ENCODE measurements at places on chromosomes 16 and 17.

DNA sequence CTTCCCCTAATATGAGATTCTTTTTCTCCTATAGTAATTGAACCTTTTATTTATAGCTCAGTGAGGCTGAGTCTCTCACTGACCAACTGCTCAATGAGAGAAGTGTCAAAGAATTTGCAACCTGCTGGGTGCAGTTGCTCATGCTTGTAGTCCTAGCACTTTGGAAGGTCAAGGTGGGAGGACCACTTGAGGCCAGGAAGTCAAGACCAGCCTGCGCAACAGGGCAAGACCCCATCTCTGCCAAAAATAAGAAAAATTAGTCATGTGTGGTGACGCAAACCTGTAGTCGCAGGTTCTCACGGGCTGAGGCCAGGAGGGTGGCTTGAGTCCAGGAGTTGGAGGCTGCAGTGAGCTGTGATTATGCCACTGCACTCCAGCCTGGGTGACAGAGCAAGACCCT lies 30.9 kb upstream of the CRYBA1 start:
- peak; percentile 45 for DNase-seq

- DNase-seq: no peak
These were observed 126.6 kb downstream of the RPTOR start for GRCh38 chr17:80671039-80671824.

DNA sequence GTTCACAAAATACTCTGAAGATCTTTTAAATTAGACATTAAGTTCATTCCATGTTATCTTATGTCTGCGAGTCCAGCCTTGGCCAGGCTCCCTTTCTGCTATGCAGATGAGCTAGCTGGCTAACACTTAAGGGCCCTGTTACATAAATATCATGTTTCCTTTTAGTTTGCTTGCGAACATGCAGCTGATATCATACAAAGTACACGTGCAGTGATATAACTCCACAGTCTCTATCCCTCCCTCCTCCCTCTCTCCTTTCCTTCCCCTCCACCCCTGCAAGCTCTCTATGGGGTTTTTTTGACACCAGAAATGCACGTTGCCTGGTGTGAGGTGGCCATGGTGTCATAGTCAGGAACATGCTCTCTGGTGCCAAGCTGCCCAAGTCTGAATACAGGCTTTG lies 46.1 kb downstream of the ARHGAP17 start:
- no peak for DNase-seq

DNA sequence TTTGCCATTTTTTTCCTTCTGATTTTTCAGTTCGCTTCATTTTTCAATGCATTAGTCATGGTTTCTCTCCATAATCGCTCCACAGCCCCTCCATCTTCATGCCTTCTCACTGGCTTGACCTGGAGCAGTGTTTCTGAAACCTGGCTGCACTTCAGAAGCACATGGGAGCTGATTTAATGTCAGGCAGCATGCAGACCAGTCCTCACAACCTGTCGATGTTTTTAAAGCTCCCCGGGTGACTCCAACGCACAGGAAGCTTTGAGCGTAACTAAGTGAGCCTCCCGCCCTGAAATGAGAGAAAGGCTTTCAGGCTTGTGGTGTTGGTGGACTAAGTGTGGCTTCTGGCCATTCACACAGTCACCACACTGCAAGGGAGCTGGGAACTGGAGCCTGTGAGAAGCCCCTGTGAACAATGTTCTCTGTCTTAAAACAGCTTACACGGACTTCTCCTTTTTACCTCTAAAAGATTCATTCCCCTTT lies 16.8 kb upstream of the DRG2 start:
- DNase-seq: peak; percentile 15

DNA sequence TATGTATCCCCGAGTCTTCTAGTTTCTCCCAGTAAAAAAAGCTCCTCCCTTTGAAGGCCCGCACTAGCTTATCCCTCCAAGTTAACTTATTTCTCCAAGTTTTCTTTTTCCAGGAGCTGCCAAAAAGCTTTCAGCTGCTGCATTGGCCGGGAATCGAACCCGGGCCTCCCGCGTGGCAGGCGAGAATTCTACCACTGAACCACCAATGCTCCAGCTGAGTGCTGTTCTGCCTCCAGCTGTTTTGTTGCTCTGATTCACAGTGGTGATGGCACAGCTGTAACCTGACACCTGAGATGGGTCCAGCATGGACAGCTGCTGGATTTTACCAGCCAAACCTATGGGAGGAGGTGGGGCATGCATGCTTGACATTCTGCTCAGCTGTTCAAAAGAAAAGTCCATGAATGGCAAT lies 22.1 kb downstream of the VAC14 start:
- peak; percentile 78 for DNase-seq

DNA sequence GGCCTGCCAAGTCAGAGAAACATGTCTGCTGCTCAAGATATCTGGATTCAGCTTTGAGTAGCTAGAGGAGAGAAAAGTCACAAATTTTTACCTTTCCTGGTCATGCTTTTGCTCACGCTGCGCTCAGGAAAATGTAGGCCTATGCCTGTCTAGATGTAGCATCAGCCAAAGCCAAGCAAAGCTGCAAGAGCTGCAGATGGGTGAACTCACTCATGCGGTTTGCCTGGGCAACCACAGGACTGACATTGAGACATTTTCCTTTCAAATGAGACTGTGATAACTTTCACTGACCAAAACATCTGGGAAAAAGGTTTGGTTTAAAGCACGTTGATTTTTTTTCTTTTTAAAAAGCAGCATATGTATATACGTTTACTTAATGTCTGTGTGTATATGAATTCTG lies 34.0 kb upstream of the NAGLU start:
- DNase-seq: no peak

GRCh38 chr16:27222249-27223225 lies 19.2 kb downstream of the KDM8 start:
- peak; percentile 99 for DNase-seq

- DNase-seq: no peak
These were observed 4.1 kb upstream of the SLFN5 start for GRCh38 chr17:35238821-35239220.

GRCh38 chr17:6753006-6753445 lies 2.8 kb upstream of the XAF1 start:
- DNase-seq: peak; percentile 49

DNA sequence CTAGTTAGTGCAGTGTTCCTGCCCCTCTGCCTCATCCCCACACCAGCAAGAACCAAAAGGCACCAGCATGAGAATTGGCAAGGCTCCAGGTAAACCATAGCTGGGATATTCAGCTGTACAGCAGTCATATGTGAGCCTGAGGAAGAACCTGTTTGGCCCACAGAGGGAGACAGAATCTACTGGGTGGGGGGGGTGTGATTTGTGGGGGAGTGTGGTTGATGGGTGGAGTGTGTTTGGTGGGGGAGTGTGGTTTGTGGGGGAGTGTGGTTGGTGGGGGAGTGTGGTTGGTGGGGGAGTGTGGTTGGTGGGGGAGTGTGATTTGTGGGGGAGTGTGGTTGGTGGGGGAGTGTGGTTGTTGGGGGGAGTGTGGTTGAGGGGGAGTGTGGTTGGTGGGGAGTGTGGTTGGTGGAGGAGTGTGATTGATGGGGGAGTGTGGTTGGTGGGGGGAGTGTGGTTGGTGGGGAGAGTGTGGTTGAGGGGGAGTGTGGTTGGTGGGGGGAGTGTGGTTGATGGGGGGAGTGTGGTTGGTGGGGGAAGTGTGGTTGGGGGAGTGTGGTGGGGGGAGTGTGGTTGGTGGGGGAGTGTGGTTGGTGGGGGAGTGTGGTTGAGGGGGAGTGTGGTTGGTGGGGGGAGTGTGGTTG lies 19.5 kb downstream of the MINK1 start:
- DNase-seq: peak; percentile 11

GRCh38 chr17:56700919-56701420 lies 107.5 kb downstream of the NOG start:
- no peak for DNase-seq

GRCh38 chr17:79033741-79034501 lies 10.0 kb downstream of the C1QTNF1 start:
- peak; percentile 65 for DNase-seq

- DNase-seq: no peak
These were observed 255.6 kb downstream of the HS3ST3A1 start for GRCh38 chr17:13346081-13346533.

DNA sequence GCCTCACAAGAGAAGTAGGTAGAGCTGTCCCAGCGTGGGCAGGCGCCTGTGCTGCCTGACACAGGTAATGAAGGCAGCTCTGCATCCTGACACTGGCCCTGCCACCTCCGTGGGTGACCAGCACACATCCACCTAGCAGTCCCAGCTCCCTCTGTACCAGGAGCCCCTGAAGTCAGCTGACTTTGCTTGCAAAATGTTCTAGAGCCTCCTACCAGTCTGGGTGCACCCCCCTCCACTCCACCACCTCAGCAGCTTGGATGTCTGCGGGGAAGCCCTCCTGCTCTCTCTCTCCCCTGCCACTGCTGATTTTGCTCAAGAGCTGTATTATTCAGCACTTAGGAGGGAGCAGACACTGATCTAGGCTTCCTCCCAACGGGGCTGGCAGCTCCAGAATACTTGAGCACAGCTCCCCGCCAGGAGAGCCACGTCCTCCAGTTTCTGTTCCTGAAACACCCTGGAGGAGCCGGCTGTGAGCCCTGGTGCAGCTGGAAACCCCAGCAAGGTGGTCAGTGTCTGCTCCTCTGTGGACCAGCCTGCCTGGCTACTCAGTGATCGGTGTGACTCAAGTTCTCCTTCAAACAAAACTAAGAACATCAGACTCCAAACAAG lies 1.0 kb downstream of the RNF166 start:
- DNase-seq: no peak

DNA sequence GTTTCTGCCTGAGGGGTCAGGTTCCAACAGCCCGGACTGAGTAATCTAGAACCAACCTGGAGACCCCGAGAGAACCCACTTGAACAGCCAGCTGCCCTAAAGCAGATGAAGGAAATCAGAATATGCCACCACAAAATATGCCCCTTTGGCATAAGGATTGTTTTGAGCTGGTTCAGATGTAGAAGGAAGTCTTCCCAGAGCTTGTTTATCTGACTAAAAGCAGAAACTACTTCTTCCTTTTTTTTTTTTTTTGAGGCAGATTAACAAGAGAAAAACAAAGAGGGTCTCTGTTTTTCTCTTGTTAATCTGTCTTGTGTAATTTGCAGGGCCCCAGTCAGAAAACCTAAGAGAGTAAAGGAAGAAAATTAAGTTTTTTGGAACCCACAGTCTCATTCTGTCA lies 53.0 kb downstream of the PECAM1 start:
- DNase-seq: no peak

DNA sequence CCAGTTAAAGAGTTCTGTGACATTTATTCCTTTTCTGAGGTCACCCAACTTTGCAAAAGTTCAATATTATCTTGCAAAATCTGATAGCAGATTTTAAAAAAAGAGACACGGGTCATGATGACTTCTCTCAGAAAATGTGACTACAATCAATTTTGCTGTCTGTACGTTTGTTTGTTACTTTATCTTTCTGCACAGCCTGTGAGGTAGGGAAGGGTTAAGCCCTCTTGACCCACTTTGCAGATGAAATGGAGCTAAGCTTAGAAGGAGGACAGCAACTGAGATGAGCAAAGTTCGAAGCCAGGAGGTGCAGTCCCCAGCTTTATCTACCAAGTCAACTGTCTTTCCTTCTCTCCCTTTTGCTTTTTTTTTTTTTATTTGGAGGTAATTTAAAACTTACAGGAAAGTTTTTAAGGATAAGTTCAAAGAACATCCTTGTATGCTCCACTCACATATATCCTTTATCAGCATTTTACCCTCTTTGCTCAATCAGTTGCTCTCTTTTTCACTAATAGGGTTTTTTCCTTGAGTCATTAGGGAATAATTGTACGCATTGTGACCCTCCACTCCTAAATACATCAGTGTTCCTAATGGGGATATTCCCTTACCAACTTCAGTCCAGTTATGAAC lies 86.8 kb downstream of the MSI2 start:
- DNase-seq: no peak

DNA sequence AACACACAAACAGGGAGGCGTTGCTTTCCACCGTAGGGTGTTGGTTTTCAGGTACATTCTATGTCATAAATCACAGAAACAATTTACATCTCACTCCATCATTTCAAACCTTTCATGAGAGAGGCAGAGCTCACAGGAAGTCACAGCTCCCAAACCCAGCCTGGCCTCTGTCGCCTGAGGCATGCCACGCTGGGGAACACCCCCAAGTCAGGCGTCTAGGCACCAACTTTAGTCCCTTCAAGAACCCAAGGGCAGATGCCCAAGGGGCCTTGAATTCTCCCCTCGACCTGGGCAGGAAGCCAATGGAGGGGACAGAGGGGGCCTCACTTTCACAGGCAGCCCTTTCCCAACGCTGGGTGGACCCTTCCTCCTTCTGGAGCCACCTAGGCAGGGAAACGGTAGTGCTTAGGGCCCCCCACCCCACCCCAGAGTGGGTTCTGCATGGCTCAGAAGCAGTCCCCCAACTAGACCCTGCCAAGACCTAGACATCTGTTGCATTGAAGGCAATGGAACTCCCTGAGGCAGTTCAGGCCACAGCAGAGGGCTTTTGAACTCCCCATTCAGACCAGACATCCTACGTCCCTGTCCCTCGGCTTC lies 10.6 kb downstream of the TBX4 start:
- no peak for DNase-seq

- DNase-seq: no peak
These were observed 17.7 kb downstream of the NAA60 start for GRCh38 chr16:3461151-3461550.

GRCh38 chr17:57918017-57918895 lies 37.0 kb downstream of the CUEDC1 start:
- peak; percentile 43 for DNase-seq

DNA sequence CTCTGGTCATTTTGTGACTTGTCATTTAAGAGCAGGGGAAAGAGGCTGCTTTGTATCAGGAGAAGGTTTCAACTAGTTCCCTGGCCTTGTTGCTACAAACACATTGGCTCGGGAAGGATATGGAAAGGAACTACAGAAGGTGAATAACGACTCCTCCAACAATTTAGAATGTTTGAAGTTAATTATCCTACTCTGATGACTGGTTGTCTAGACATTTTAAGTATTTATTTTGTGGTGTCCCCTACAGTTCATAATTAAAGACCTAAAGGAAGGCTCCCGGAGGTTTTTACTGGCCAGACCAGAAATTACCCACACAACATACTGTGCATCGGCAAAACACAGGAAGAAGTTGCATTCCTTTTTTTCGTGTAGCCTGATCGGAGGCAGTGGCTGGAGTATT lies 515.8 kb upstream of the SALL1 start:
- no peak for DNase-seq

- DNase-seq: no peak
These were observed 2.1 kb downstream of the FMNL1 start for GRCh38 chr17:45223539-45224528.

GRCh38 chr17:58329810-58330537 lies 1.4 kb upstream of the TSPOAP1 start:
- DNase-seq: no peak

DNA sequence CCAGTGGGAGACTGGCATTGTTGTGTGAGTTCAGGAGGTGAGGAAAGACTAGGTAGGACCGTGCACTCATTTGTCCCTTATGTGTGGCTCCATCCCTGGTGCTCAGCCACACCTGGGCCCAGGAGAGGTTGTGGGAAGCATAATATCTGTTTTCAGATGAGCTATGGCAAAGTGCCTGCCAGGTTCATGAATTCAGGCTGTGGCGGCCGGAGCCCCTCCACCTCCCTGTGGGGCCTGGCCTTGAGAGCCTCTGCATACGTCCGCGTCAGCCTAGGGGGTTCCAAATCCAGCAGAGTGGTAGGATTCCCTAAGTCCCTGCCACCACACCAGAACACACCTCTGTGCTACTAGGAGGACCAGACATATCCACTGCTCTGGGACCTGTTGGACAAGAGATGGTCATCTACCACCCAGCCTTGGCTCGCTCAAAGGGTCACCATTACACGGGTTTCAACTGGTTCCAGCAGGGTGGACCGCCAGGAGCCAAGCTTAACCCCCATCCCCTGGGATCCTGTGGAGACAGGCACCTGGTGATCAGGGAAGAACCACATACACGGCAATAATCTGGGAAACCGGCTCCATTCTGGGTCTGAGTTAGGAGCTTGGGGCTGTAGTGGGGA lies 2.0 kb downstream of the B3GNT9 start:
- no peak for DNase-seq

- DNase-seq: no peak
These were observed 190.8 kb downstream of the SLC39A11 start for GRCh38 chr17:72901657-72902056.
